ENCODE measurements at places on chromosomes 11 and 22. TPM values are rescaled to one million over a fixed set of nuclear protein-coding genes. Genes with fewer than 3 reads are reported as not detected.

PPME1 gene
- total RNA-seq, result 20.7 TPM

TAGLN gene
- 1,525 TPM for total RNA-seq

ZPR1 gene
- total RNA-seq, result 19.3 TPM

PAMR1 gene
- total RNA-seq, result 6.9 TPM

TMEM80 gene
- 15.3 TPM for total RNA-seq

SHISAL1 gene
- total RNA-seq, result 1.0 TPM

GDPD4 gene
- total RNA-seq, result not detected

P2RY2 gene
- total RNA-seq, result 6.8 TPM

C11orf16 gene
- not detected for total RNA-seq

GLYATL1 gene
- not detected for total RNA-seq

KCTD14 gene
- 3.3 TPM for total RNA-seq

TRIM48 gene
- total RNA-seq, result not detected

CDKN1C gene
- total RNA-seq, result 330 TPM

RTN4R gene
- 6.9 TPM for total RNA-seq

OR51E2 gene
- total RNA-seq, result 0.42 TPM

MIAT gene
- total RNA-seq, result 0.59 TPM

SULT4A1 gene
- total RNA-seq, result not detected

LMO1 gene
- not detected for total RNA-seq

UBXN1 gene
- 169 TPM for total RNA-seq

ARHGAP20 gene
- total RNA-seq, result 8.8 TPM

MISFA gene
- total RNA-seq, result 0.30 TPM

MPZL2 gene
- total RNA-seq, result 38.8 TPM

ART1 gene
- 2.8 TPM for total RNA-seq

GRIA4 gene
- not detected for total RNA-seq

CBLIF gene
- total RNA-seq, result not detected

COPB1 gene
- 88.5 TPM for total RNA-seq

STT3A gene
- total RNA-seq, result 78.0 TPM

SLC35E4 gene
- 6.1 TPM for total RNA-seq

FOLR2 gene
- total RNA-seq, result 60.9 TPM

SLC22A25 gene
- not detected for total RNA-seq

MS4A15 gene
- not detected for total RNA-seq

MYBPC3 gene
- total RNA-seq, result 0.60 TPM

HMBS gene
- total RNA-seq, result 10.5 TPM

SCGB1C1 gene
- not detected for total RNA-seq

CCDC157 gene
- total RNA-seq, result 2.6 TPM

PGA5 gene
- not detected for total RNA-seq

DPP3 gene
- total RNA-seq, result 41.8 TPM
